ENCODE measurements at places on chromosomes 16 and 17. TPM values are rescaled to one million over a fixed set of nuclear protein-coding genes. Genes with fewer than 3 reads are reported as not detected.

Gene NUPR1
- total RNA-seq, result 35.5 TPM

DNA sequence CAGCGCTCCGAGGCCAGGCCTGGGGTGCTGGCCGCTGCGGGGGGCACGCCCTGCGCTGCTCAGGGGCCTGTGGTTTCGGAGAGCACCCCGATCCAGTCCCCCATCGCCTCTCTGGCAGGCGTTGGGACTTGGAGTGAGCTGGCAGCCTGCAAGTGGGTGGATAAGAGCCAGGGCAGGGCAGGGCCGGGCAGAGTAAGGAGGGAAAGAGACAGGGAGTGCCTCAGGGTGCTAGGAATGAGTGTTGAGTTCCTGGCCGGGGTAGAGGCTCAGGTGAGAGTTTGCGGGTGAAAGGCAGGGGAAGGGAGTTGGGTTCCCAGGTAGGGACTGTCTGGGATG is 1.3 kb downstream of the CDH13 start:
- no peaks in the 10 kb centered on the region for H3K4me1 ChIP-seq
- no peak for DNase-seq
- no peak overlapping the region for H3K27ac ChIP-seq
- H3K27me3 ChIP-seq, result no peaks in the 10 kb centered on the region
- H3K36me3 ChIP-seq, result no peaks in the 10 kb centered on the region
- H3K4me3 ChIP-seq, result no peak overlapping the region

Gene CES5A
- 3.1 TPM for total RNA-seq

DNA sequence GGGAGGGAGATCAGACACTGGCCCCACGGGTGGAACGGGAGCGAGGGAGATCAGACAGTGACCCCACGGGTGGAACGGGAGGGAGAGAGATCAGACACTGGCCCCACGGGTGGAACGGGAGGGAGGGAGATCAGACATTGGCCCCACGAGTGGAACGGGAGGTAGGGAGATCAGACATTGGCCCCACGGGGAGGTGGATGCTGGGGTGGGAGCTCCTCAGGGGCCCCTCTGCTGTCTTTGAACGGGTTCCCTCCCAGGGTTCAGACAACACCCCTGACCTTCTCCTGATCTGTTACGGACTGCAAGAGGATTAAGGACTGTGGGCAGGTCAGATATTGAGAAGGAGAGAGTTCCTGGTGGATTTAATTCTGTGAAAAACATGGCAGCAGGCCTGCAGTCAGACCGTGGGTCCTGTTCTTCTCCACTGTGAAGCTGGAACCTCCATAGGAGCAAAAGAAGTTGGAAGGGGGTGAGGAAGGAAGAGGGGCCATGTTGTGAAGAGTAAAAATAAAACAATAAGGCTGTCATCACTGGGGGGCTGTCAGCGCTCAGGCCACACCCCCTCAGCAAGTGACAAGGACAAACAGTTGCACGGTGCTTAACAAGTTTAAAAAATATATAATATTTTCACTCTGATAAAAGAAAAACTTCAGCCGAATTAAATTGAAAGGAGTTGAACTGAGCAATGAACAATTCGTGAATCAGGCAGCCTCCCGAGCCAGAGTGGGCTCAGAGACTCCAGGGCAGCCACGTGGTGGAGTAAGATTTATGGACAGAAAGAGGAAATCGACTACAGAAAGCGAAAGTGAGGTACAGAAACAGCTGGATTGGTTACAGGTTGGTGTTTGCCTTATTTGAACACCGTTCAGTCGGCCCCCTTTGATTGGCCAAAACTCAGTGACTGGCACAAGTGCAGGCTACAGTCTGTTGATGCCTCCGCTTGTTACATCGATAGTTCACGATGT is 348.7 kb upstream of the TNRC6C start:
- no peak overlapping the region for H3K4me3 ChIP-seq
- no peak for DNase-seq
- no peak overlapping the region for H3K27ac ChIP-seq
- H3K4me1 ChIP-seq, result no peaks in the 10 kb centered on the region
- no peaks in the 10 kb centered on the region for H3K36me3 ChIP-seq

Gene ORAI3
- 29.9 TPM for total RNA-seq

DNA sequence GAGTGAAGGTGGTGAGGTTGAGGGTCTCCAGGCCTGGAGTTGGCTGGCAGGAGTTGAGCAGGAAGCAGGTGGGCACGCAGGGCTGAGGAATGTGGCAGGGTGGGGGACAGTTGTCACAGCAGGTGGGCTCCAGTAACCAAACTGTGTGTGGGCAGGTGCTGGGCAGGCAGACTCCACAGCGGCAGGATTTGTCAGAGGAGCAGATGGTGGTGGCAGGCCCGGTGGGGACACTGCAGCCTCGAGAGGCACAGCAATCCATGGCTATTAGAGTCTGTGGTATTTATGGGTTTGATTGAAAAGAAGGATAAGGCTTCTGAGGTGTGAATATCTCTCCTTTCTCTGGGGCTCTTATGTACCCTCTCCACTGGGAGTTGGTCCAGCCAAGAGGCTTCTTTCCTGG is at the start of gene KRTAP3-3:
Gene KRTAP3-3, minus strand, starts transcription at position 326 of the 400 bp plus-strand sequence. Its CDS starts 67 bp downstream, at position 259.
- peaks cover 15% of the 10 kb centered on the region for H3K27me3 ChIP-seq
- no peak within 1 kb of the TSS for H3K4me3 ChIP-seq
- H3K36me3 ChIP-seq, result no peaks in the 10 kb centered on the region
- H3K27ac ChIP-seq, result no peak within 1 kb of the TSS
- no peak for DNase-seq

Gene ABCC11
- total RNA-seq, result 2.5 TPM

Gene PIRT
- total RNA-seq, result not detected

Gene KRT25
- total RNA-seq, result not detected

GRCh38 chr17:51848451-51848850 is 310.1 kb downstream of the CA10 start:
- H3K27ac ChIP-seq, result no peak overlapping the region
- no peak overlapping the region for H3K4me3 ChIP-seq
- no peaks in the 10 kb centered on the region for H3K36me3 ChIP-seq
- no peaks in the 10 kb centered on the region for H3K27me3 ChIP-seq

DNA sequence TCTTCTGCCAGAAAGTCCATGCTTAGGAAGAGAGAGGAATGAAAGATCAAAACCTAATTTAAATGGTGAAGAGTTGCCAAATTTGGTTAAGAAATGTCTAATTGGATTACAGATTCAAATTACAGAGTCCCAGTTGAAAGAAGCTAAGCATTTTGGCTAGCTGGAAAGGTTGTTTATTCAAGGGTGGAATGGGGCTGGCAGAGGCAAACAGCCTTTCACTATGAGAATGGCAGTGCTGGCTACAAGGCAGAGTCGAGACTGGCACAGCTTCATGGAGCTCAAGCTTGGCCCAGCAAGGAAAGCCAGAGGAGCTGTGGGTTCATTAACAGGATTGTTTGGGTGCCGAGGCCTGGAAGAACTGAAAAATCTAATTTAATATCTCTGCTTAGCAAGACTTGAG is 13.6 kb downstream of the MAP3K3 start:
- no peaks in the 10 kb centered on the region for H3K27me3 ChIP-seq
- peaks cover 6% of the 10 kb centered on the region for H3K4me1 ChIP-seq
- H3K4me3 ChIP-seq, result no peak overlapping the region
- no peak overlapping the region for H3K27ac ChIP-seq

- peak within 1 kb of the TSS; percentile 40 for H3K4me3 ChIP-seq
- H3K36me3 ChIP-seq, result no peaks in the 10 kb centered on the region
- H3K27me3 ChIP-seq, result no peaks in the 10 kb centered on the region
- H3K27ac ChIP-seq, result peak within 1 kb of the TSS; percentile 71
Observed at GRCh38 chr17:68955181-68955841, at the start of gene ABCA8. ABCA8 (minus strand) TSS chr17:68955392; CDS start chr17:68942034, 13,358 bp downstream.
